Breast epithelium (tissue), 4 donors: ENCODE measurements at places on chromosomes 2 and 18. TPM values are rescaled to one million over a fixed set of nuclear protein-coding genes. Genes with fewer than 3 reads are reported as not detected.

CCDC74A gene
- 100 TPM for total RNA-seq

CRYGD gene
- total RNA-seq = not detected

SLC19A3 gene
- 278 TPM for total RNA-seq

KCNJ3 gene
- under 0.01 TPM for total RNA-seq

BCL11A gene
- total RNA-seq = 6.2 TPM
